ENCODE measurements at places on chromosomes 3 and 15.
A peak's percentile ranks its signal among the peaks of the same experiment; 100 is the strongest.

DNA sequence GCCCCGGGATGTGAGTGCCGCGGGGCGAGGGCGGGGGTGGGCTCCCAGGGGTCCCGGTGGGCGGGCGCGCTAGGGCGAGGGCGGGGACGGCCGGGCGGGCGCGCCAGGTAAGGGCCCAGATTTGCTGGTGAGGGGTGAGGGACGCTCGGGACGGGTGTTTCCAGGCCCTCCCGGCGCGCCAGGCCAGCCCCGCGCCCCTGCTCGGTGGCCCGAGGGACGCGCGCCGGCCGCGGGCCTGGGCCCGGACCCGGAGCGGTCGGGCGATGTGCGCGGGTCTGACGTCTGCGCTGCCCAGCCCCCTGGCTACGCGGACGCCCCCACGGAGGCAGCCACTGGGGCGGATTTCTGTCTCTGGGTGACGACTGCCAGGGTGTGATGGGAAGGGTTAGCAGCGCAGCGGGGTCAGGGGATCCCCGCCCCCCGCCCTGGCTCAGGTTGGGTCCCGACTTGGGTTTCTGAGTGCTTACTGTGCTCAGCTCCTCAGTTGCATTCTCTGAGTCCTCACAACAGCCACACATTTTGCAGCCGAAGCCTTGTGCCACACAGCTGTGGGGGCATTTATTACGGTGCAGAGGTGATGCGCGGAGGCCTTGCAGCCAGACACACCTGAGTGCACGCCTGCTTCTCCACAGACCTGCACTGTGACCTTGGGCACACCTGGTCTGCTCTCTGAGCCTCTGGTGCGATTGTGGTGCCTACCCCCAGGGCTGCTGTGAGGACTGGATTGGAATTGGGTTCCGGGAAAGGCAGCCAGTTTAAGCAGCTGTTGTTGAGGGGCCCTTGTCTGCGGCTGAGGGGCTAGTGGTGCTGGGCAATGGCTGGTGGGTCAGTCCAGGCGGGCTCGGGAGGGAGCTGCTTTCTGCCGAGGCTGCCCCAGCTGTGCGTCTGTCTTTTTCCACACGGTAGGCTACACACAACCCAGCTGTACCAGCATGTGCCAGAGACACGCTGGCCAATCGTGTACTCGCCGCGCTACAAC lies 523 bp downstream of the HDAC11 start:
- no peak for DNase-seq

- no peak for DNase-seq
Observed at GRCh38 chr3:102510663-102511062, 75.8 kb downstream of the ZPLD1 start.

DNA sequence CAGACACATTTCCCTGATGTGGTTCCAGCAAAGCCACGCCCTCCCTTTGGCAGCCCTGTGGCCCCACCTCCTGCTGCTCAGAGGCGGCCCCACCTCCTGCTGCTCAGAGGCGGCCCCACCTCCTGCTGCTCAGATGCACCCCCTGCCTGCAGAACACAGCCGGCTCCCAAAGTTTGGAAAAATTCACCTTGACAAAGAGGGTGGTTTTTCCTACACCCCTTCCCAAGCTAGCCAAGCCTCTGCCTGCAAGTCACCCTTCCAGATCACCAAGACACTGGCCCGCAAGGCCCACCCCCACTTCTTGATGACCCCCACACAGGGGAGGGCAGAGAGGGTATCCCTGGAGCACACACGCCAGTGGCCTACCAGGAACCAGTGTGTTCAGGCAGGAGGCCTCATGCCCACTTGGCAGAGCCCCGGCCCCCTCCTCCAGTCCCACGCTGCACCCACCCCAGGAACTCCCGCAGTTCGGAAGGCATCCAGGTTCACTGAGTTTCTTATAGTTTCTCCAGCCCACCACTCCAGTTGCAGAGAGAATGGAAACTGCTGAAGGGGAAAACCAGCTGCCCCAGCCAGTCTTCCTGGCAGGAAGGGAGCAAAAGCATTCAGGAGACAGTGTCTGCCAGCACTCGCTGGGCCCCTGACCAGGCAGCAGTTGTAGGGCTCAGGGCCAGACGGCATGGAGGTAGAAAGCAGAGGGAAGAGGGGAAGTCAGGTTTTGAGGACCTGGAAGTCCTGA lies 2.3 kb upstream of the HAPLN3 start:
- DNase-seq: no peak

DNA sequence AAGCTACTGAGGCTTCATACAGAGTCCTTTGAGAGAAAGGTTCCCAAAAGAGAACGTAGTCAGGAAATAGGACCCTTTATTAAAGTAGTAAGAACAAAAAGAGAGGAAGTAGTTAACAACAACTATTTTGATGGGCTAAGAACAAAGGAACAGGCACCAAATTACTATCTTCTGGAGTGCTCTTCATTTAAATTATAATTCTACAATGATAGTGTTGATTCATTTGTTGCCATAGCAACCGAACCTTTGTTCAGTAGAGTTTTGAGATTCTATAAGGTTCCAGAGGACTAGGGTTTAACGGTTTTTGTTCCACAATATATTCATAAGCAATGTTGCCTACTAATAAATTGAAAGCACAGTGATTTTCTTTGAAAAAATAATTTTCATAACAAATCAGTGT lies 78.8 kb downstream of the CMSS1 start:
- DNase-seq: no peak

- no peak for DNase-seq
Observed at GRCh38 chr3:173404156-173404555, 6.6 kb downstream of the NLGN1 start.

- DNase-seq: no peak
Observed at GRCh38 chr3:99458013-99458412, 180.4 kb upstream of the COL8A1 start.

GRCh38 chr3:109313061-109313460 lies 3.3 kb downstream of the DPPA2 start:
- DNase-seq: no peak

- peak; percentile 8 for DNase-seq
Observed at GRCh38 chr3:174439331-174440252, 419.5 kb upstream of the NAALADL2 start.

- DNase-seq: no peak
Observed at GRCh38 chr15:68309024-68309423, 31.5 kb downstream of the FEM1B start.

- no peak for DNase-seq
Observed at GRCh38 chr15:78404125-78404524, 33.9 kb upstream of the IREB2 start.

- DNase-seq: no peak
Observed at GRCh38 chr3:3666664-3667063, 132.6 kb upstream of the LRRN1 start.

- DNase-seq: no peak
Observed at GRCh38 chr3:36548712-36549111, 168.4 kb downstream of the STAC start.

- DNase-seq: no peak
Observed at GRCh38 chr15:57237301-57237642, 139.0 kb upstream of the CGNL1 start.

- no peak for DNase-seq
Observed at GRCh38 chr3:110479731-110480130, 591.9 kb upstream of the NECTIN3 start.

DNA sequence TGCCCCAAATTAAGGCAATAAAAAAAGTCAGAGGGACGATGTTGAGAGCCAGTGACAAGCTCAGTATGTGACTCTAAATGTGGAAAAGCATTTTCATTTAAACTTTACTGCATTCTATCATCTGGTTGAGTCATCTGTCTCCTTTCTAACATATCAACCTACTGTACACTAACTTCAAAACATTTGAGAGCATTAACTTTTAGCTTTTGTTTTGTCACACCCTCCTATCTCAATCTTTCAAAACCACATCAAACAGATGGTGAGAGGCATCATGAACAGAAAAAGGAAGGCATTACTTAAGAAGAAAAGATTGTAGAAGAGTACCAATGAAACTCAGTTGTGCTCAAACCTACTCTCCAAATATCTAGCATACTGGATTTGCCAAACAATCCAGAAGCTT lies 4.8 kb downstream of the LRRC58 start:
- no peak for DNase-seq

GRCh38 chr3:53227993-53228885 lies 27.6 kb downstream of the TKT start:
- DNase-seq: no peak

- no peak for DNase-seq
Observed at GRCh38 chr3:101512396-101512645, 691 bp downstream of the SENP7 start.

- peak; percentile 8 for DNase-seq
Observed at GRCh38 chr3:115999613-116000012, 376.3 kb downstream of the GAP43 start.

DNA sequence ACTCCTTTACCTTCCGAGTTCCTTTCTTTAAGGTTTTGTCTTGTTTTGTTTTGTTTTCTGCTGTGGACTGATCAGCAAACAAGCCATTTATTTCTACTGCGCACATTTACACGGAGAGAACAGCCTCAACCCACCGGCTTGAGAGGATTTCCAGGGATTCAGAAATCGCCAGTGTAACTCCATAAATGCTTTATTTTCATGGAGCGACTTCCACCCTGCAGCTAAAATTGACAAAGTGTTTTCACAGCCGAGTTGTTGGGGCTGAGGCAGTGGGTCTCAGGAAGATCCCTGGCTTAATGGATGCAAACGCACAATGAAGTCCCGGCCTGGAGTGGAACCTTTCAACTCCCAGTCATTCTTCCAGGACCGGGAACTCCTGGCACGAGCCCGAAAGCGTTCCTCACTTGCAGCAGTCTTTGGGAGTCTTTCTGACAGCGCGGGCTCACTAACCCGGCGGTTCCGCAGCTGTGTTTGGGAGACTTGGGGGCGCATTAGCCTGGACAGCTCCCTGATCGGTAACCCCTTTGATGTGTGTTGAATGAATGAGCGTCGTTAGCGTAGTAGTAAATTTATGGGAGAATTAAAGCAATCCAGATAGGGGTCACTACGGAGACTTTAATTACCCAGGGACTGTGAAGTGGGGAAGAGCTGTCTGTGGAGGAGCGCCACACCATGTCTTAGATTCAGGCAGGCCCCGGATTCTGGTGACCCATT lies 785 bp upstream of the MYRIP start:
- DNase-seq: peak; percentile 36

DNA sequence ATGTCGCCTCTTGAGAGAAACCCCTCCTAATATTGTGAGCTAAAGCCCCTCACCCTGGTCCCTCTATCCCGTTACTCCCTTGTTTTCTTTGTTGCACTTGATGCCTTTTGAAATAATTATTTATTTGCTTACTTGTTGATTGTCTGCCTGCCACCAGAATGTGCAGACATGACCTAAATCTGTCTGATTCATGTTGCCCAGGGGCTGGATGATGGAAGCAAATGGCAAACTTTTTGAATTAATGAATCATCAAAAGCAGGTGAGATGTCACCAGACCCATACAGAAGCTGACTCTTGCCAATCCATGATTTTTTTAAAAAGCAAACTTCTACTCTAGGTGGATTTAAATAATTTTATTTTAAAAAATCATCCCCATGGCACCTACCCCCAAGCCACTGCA lies 49.3 kb downstream of the GRIP2 start:
- no peak for DNase-seq

GRCh38 chr3:168080022-168080421 lies 15.7 kb downstream of the GOLIM4 start:
- no peak for DNase-seq

- DNase-seq: no peak
Observed at GRCh38 chr3:6439226-6439625, 421.7 kb upstream of the GRM7 start.

- DNase-seq: peak; percentile 1
Observed at GRCh38 chr3:121916189-121916588, 22.0 kb downstream of the SLC15A2 start.

DNA sequence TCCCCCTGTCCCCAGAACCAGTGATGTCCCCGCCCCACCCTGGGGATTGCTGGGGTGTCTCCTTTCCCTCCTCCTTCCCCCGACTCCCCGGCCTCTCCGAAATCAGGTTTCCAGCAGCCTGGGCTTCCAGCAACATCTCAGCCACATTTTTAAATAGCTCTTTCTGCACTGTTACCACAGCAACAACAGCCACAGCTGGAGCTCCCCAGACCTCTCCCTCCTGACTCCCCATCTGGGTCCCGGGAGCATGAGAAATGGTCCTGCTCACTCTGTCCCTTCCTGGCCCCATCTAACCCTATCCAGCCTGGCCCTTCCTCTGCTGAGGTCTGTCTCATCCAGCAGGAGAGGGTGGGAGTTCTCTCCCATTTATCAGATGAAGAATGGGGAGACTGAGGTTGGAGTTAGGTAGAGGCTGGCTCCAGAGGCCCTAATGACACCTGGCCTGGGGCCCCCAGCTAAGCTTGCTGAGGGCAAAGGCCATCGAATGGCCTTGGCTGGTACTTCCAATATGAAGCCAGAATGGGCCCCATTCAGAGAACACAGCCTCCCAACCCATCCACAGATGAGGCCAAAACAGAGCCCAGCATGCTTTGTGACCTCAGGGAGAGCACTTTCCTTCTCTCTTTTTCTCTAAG lies 1.5 kb downstream of the CAMK1 start:
- DNase-seq: no peak

- no peak for DNase-seq
Observed at GRCh38 chr15:31081588-31082250, 19.8 kb downstream of the TRPM1 start.

GRCh38 chr15:74227968-74228722 lies 8.0 kb upstream of the CCDC33 start:
- DNase-seq: no peak

GRCh38 chr3:61561374-61562041 lies at the start of gene PTPRG:
Gene PTPRG, plus strand, starts transcription at chr3:61561571. Its CDS starts 717 bp downstream, at chr3:61562288.
- DNase-seq: peak; percentile 92

- peak; percentile 65 for DNase-seq
Observed at GRCh38 chr3:196969660-196970546, 1.3 kb upstream of the PIGZ start.

- DNase-seq: no peak
Observed at GRCh38 chr3:150238048-150238802, 169.9 kb upstream of the TSC22D2 start.

DNA sequence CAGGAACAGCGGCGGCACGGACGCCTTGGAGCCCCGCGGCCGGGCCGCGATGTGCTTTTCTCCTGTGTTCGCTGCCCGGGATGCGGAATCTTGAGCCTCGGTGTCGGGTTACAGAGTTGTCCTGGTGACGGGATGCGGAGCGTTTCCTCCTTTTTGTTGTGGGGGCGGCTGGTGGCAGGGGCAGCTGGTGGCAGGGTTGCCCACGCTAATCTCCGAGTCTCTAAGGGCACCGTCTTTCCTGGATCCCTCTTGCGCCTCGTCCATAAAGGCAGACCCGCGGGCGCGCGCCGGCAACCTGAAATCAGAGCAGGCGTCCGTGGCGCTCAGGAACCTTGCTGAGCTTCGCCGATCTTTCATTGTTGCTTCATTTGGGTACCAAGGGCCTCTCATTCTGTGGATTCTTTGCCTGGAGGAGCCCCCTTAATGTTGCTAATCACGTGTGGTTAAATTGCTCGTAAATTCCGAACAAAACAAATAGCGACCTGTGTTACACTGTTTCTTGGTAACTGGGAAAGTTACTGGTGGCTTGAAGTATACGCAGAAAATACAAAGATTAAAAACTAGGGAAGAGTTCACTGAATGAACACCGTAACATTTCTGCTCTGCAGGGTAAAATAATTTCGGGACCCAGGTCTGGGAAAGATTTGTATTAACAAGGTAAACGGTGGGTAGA lies 844 bp upstream of the PFN2 start:
- peak; percentile 41 for DNase-seq

- DNase-seq: no peak
Observed at GRCh38 chr15:70702584-70702983, 60.8 kb downstream of the UACA start.

- no peak for DNase-seq
Observed at GRCh38 chr3:194395778-194396538, 3.1 kb downstream of the GP5 start.

All from cerebellum (tissue), 4 donors.